Lung (tissue), 17 donors: ENCODE measurements at places on chromosomes 4 and X. TPM values are rescaled to one million over a fixed set of nuclear protein-coding genes. Genes with fewer than 3 reads are reported as not detected.

The FRAS1 gene
- total RNA-seq, result 12.2 TPM

The GSX2 gene
- not detected for total RNA-seq

- no peak for DNase-seq
Observed at GRCh38 chr4:52783069-52783468, 31.8 kb upstream of the ERVMER34-1 start.

DNA sequence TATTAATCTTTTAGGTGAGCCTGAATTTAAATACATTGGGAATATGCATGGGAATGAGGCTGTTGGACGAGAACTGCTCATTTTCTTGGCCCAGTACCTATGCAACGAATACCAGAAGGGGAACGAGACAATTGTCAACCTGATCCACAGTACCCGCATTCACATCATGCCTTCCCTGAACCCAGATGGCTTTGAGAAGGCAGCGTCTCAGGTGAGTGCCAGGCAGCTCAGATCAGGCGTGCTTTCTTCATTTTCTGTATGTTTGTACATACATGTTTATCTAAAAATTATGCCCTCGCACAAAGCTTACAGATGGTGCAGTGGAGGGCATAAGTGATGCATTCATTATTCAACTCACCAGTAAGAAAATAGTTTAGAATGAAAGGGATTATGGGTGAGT is 85.6 kb downstream of the CPE start:
- no peak for DNase-seq

The IGFBP7 gene
- total RNA-seq, result 212 TPM

The PTTG2 gene
- not detected for total RNA-seq

The SATL1 gene
- total RNA-seq, result 0.06 TPM

The OTUD6A gene
- total RNA-seq, result not detected

The ODAPH gene
- total RNA-seq, result not detected

GRCh38 chr4:121049072-121049599 is 23.2 kb downstream of the NDNF start:
- DNase-seq, result no peak

The XPNPEP2 gene
- total RNA-seq, result 2.1 TPM

- DNase-seq, result no peak
Observed at GRCh38 chrX:119537487-119537886, 27.7 kb downstream of the STEEP1 start.

GRCh38 chr4:3656416-3657356 is 109.5 kb upstream of the ADRA2C start:
- no peak for DNase-seq

GRCh38 chrX:38175139-38175538 is 45.5 kb downstream of the SRPX start:
- DNase-seq, result peak; percentile 51

The PRDM8 gene
- total RNA-seq, result 0.46 TPM

- DNase-seq, result no peak
Observed at GRCh38 chrX:133544778-133545177, 129.5 kb upstream of the GPC4 start.

GRCh38 chr4:7607156-7607910 is 172.6 kb upstream of the PSAPL1 start:
- DNase-seq, result peak; percentile 78

DNA sequence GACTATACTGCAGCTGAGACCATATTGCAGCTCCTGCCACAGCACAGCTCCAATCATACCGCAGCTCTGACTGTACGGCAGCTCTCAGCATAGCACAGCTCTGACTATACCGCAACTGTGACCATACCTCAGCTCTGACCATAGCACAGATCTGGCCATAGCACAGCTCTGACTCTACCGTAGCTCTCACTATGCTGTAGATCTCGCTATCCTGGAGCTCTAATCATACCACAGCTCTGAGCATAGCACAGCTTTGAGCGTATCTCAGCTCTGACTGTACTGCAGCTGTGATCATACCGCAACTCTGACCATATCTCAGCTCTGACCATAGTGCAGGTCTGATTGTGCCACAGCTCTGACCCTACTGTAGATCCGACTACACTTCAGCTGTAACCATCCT is 139.2 kb downstream of the ASMT start:
- DNase-seq, result no peak

The MSL3 gene
- 33.4 TPM for total RNA-seq

The CCNA2 gene
- 1.4 TPM for total RNA-seq

The GRPR gene
- 0.25 TPM for total RNA-seq

DNA sequence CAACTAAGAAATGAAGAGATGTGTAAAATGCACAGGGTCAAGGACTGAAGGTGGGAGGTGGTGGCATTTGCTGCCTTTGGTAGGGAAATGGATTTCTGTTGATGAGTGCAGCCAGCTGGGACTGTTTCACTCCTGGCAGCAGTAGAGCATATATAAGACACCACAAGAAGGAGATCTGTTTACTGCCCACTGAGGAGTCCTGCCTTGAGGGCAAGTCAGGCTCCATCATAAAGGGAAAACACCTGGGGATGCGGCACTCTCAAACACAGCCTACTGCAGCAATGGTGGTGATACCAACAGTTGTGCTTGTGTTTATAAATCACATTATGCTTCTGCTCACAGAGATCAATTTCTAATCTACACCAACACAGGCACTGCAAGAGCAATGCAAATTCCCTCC is 222.1 kb downstream of the TACR3 start:
- DNase-seq, result no peak

DNA sequence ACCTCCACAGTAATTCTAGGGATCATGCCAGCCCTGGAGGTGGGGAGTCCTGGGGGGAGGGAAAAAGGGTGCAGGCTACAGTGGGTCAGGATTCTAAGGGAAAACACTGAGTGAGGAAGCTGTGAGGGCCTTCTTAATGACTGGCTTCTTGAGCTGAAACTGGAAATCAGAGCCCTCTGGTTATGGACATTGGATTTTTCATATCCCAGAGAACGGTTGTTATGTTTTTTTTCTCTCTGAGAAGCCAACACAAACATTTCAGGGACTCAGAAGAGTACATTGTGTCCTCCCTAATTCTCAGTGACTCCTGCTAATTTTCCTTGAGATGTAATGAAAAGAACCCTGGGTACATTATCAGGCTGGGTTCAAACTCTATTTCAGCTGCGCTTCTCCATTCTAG is 162.4 kb upstream of the PRDX4 start:
- no peak for DNase-seq

GRCh38 chr4:1208266-1208961 is 36.0 kb upstream of the SPON2 start:
- no peak for DNase-seq

The STPG2 gene
- total RNA-seq, result 1.6 TPM

DNA sequence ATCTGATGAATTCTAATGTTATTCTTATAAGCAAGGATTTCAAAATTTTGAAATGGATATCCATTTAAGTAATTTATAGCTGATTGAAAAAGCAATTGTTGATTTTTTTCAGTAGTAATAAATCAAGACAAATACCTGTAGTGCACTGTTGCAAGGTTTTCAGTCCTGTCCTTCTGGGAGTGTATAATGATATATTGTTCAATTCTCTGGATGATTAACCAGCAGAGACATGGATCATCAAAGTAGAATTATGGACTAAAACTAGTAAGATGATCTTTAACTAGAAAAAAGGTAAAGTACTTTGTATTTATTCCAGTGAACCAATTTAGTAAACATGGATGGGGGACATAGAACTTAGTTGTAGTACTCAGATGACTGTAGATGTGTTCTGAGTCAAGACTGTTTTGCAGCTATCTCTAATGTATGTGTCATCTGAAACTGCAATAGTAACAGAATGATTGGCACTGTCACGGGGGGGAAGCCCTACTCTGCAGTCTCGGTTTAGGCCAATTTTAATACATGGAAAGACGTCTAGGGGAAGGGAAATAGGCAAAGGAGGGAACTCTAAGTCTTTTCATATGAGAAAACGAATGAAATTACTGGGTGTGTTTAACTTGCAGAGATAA is 121.9 kb downstream of the GLRA3 start:
- DNase-seq, result no peak

DNA sequence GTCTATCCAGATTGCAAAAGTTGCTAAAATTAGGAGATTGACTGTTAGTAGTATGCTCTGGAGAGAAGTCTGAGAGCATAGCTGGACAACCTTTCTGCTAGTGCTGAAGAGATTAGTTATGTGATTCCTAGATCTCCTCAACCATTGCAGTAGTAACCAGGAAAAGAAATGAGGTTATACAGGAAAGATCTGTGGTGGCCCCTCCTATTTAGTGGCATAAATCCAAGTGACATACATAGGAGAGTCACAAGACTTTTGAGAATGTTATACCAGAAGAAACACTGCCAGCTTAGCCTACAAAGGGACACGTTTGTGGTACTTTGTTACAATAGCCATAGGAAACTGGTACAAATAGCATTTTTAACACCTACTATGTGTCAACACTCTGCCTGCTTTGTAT is 105.2 kb downstream of the ATP10D start:
- no peak for DNase-seq

GRCh38 chr4:112141366-112142138 is 3.7 kb upstream of the FAM241A start:
- peak; percentile 64 for DNase-seq

The FABP2 gene
- not detected for total RNA-seq

The MND1 gene
- 0.94 TPM for total RNA-seq

The ADGRL3 gene
- total RNA-seq, result 5.4 TPM

- no peak for DNase-seq
Observed at GRCh38 chr4:180932370-180933001, 1310.7 kb upstream of the TENM3 start.

The CCDC120 gene
- total RNA-seq, result 11.3 TPM

GRCh38 chr4:183096276-183096965 is 2.6 kb upstream of the WWC2 start:
- no peak for DNase-seq
